ENCODE measurements at places on chromosomes 4 and X.

DNA sequence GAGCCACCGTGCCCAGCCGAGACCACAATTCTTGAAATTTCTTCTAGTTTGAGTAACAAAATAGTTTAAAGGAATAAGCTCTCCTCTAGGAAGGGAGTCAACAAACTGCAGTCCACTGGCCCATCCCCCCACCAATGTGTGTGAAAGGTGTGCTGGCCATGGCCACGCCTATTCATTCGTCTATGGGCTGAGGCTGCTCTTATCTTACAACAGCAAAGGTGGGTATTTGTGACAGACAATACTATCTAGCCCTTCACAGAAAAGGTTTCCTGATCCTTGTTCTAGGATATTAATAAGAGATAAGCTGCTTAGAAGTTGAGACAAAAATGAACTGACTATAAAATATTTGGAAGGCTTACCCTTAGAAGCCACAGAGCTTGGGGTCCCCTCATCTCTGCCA, 41.2 kb downstream of the BEND2 start:
- DNase-seq = no peak

GRCh38 chr4:6343939-6344408, 74.3 kb downstream of the WFS1 start:
- no peak for DNase-seq

GRCh38 chrX:12789976-12790375, 1.2 kb upstream of the PRPS2 start:
- no peak for DNase-seq

DNA sequence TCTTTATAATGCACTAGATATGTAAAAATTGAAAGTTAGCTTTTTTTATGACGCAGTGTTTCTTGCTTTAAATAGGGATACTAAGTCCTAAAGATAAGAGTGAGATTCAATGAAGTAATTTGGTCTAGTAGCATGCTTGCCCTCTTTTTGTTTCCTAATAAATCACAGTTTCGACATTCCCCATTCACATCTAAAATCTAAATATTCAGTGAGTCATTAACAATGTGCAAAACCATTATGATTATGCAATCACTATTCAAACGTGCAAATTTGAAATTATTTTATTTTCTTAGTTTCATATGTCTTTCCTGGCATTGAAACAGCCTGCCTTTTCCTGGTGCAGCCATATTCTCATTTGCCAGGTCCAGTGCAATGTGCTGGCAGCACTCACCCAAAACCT, 1350.5 kb upstream of the PABPC4L start:
- no peak for DNase-seq

DNA sequence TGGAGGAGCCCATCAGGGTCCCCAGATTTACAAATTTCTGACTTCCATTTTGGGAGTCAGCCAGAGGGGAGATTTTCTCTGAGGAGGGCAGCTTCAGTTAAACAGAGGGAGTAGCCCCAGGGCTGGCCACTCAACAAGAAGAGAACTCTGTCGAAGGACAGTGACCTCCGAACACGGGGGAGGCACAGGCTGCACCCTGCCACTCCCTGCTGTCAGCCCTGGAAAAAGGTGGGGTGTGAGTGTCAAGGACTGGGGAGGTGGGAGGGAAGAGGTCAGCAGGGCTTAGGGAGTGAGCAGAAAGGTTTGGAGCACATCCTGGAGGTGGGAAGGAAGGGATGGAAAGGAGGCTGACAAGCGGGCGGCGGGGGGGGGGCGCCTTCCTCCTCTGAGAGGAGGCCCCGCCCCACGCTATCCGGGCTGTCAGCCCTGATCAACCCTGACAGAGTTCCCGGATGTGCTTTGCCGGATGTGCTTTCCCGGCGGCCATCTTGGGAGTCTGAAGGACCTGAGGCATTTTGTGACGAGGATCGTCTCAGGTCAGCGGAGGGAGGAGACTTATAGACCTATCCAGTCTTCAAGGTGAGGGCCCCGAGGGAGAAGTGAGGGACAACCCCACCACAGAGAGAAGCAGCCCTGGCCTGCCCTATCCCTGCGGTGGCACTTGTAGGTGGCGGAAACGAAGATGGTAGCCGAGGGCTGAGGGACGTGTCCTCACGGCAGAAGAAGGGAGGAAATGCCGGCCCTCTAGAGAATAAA, at the start of gene MAGEC1:
Gene MAGEC1 (plus strand): TSS at position 495 of the 756 bp plus-strand sequence. CDS start 1,179 bp downstream, outside the sequence.
- DNase-seq = no peak

DNA sequence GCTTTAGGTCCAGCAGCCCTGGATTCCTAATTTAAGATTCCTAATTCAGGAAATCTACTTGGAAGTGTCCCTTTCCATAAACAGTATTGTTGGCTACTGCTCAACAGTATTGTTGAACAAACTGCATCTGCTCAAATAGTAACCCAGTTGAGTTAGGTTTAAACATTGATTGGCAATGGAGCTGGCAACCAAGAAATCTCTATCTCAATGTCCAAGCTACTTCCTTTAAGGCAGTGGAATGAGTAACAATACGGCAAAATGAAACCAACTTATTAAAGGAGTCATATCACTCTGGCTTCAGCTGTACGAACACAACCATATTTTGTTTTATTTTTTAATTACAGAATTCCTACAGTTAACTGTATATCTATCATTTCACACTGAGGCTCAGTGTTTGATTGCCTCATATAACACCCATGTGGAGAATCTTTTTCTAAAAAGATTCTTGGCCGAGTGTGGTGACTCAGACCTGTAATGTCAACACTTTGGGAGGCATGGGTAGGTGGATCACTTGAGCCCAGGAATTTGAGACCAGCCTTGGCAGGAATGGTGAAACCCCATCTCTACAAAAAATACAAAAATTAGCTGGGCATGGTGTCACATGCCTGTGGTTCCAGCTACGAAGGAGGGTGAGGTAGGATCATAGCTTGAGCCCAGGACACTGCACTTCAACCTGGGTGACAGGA, 71.7 kb upstream of the IL13RA1 start:
- no peak for DNase-seq

GRCh38 chr4:16026160-16026761, 57.6 kb downstream of the PROM1 start:
- DNase-seq = no peak

GRCh38 chrX:150365990-150366911, 3.1 kb downstream of the MAMLD1 start:
- no peak for DNase-seq

- DNase-seq = no peak
These were observed 343.1 kb upstream of the FAM241A start for GRCh38 chr4:111802191-111802590.

- DNase-seq = no peak
These were observed 91.2 kb upstream of the KLF3 start for GRCh38 chr4:38572793-38573192.

GRCh38 chr4:26632916-26633315, 49.0 kb downstream of the TBC1D19 start:
- no peak for DNase-seq

DNA sequence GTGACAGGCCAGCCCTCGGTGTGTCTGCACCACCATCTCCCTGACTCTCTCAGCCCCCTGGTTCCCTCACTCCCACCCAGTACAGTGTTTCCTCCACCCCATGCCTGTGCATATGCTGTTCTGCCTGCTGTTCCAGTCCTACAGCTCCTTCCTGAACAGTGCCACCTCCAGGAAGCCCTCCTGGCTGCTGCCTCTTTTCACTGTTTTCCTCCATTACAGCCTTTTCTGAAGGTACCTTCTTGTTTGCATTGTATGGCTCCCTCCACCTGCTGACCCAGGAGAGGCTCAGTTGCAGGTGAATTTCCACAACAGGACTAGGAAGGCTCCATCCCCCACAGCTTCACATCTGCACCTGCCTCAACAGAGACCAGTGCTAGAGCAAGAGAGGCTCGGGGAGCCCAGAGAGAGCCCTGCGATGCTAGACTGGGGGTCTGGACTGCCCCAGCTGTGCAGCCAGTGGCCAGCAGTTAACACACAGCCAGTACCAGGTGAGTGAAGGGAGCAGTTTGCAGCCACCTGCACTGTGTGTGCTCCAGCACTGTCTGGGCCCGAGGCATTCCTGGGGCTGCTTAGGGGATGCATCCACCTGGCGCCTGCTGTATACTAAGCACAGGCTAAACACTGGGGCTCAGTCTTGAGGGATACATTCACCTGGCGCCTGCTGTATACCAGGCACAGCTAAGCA, 92.0 kb downstream of the ADRA2C start:
- DNase-seq = no peak

DNA sequence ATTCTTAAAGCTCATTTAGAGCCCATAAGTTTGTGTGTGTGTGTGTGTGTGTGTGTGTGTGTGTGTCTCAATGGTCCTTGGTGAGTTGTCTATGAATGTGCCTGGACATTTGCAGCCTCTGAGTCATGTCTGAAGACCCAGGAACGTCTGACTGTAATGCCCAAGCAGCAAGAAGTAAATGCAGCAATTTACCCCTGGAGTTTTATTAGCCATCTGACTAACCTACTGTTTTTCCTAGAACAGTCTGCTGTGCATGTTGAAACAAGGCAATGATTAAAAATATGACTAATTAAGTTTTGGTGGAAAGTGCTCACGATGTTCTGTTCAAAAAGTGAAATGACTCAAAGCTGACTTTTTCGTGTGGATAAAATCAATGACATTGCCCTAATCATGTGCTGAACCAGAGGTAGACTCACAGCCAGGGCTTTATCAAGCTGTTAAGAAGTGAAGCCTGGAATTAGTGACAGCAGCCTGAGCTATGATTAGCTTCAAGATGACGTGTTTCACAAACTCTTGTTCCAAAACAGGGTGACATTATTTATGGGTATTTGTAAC, 201.6 kb downstream of the CPE start:
- DNase-seq = no peak

DNA sequence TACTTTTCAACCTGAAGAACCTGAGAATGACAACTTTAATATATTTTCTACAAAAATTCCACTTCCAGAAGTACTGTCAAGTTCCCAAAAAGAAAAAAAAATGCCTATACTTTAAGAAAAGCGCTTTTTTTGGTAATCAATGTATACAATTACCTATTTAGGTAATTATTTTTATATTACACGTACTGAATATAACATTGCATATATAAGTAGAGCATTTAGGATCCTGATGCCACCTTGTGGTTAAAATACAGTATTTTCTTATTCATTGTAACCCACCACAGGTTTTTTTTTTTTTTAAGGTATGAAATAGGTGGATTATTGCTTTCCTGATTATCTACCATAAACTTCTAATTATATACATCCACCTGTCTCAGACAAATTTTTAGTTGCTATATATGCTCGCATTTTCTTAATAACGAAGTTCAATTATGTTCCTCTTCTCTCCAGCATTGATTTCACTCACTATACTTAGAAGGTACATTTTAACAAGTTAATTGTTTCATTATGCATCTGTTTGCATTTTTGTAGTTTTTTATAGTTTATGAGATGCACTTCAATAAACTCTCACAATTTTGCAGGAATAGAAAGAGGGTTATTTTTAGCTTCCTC, 5.2 kb downstream of the MAP9 start:
- DNase-seq = no peak

DNA sequence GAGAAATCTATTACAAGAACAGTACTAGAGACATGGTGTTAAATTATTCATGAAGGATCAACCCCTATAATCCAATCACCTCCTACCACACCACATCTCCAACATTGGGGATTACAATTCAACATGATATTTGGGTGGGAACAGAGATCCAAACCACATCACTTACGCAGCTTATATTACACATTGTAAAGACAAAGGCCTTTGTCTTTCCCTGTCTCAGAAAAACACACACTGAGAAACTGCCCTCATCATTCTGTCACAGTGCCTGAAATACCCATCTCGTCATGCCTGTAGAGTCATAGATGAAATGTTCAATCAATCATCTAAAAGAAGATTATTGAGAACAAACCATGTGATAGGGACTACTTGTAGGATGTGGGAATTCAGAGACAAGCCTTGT, 558.8 kb upstream of the GRIA3 start:
- no peak for DNase-seq

GRCh38 chr4:73707918-73708577, 32.3 kb upstream of the CXCL8 start:
- no peak for DNase-seq

DNA sequence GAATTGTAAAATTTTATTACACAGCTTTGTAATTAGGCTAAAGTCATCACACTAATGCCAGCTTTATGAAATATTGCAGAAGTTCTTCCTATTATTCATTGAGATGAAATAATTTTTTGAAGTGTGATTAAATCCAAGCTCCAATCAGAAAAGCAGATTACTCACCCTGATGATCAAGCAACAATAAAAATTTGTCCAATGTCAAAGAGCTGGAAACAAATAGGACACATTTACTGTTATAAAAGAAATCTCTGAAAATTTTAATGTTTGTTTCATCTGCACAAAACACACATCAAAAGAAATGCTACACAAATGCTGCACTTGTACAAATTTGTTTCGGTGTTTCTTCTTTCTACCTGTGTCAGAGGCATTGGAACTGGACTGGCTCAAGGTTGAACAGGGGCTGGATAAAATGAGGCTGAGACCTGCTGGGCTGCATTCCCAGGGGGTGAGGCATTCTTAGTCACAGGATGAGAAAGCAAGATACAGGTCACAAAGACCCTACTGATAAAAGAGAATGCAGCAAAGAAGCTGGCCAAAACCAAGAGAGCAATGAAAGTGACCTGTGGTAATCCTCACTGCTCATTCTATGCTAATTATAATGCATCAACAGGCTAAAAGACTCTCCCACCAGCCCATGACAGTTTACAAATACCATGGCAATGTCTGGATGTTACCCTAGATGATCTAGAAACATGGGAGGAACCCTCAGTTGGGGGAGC, 78.3 kb downstream of the GASK1B start:
- DNase-seq = no peak

DNA sequence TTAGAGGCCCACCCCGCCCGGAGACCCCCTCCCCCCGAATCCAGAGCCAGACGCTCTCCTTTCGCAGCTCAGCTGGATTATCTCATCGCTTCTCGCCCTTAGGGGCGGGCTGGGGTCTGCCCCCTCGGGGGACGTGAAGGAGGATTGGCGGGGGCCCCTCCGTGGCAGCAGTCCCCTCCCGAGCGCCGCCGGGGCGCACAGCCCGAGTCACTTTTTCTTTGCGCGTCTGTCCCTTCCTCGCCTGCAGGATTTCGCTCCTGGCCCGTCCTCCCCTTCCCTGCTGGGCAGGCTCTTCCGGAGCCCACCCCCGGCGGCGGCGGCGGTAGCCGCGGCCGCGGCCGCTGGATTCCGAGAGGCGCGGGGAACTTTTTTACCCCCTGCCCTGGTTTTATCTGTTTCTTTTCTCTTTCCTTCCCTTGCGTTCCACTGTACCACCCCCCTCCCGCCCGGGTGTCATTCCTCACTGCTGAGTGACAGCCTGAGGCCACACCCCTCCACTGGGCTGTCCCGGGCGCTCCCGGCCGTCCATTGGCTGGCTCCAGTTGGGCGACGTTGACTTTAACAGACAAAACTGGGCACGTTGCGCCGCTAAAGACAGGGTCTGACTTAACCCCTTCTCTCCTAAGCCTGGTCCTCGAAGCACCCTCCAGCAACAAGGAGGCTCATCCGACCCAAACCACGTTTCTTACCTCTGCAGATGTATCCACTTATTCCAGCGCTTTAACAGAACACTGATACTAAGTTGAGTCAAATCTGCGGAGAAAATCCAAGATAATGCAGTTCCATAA, 492 bp upstream of the NKX3-2 start:
- DNase-seq = no peak

GRCh38 chr4:82421796-82422560, 8.3 kb downstream of the HNRNPDL start:
- DNase-seq = no peak
